ENCODE measurements at places on chromosomes 12 and 14.

DNA sequence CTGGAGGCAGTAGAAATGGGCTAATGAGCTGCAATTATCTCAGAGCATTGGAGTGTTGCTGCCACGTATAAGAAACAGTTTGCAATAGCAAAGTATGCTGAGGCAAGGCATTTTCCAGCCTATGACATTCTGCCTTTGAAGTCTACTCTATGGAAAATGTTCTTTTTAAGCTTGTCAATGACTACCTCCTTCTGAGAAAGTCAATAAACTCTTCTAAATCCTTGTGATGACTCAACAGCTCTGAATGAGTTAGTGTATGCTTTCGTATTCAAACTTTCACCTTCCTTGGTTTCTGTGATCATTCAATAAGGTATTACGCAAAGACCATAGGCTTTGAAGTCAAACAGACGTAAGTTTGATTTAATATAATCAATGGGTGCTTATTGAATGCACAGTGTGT is 111.2 kb downstream of the CAPZA3 start:
- DNase-seq, result peak; percentile 41

DNA sequence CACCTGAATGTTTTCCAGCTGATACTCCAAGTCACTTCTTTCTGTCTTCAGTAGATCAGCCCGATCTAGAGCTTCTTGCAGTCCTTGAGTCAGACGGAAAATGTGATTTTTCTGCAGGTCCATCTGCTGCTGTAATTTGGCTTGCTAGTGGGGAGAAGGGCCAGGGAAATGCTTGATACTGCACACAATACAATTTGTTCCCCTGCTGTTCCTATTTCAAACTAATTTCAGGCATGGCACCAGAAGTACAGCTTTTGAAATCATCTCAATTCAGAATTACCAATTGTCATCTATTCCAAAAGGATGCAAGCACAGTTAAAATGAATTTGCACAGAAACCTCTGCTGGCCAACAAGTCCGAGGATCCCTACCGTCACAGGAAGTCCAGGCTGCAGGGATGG is 53.4 kb downstream of the PRKAB1 start:
- no peak for DNase-seq

- DNase-seq, result peak; percentile 53
Measured at GRCh38 chr12:116222358-116222757, 55.1 kb downstream of the MED13L start.

DNA sequence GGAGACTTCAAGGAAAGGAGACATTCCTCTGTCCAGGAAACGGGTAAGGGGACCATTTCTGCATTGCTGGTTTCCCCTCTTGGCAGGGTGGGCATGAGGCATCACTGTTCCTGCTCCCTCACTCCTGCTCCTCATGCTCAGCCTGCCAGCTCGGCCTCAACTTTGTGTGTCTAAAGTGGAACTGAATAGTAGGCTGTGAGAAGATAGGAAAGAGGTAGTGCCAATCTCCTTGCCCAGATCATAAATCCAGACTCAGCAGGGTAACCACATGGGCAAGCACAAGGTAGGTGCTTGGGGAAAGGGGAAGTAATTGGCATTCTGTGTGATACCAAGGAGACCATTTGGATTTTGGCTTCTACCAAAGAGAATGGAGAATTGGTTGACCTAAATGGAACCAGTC is 2.6 kb downstream of the LTB4R start:
- no peak for DNase-seq

GRCh38 chr14:84298663-84299195 is 1231.2 kb upstream of the FLRT2 start:
- no peak for DNase-seq

- DNase-seq, result no peak
Measured at GRCh38 chr14:51460011-51460410, 191.7 kb upstream of the FRMD6 start.

DNA sequence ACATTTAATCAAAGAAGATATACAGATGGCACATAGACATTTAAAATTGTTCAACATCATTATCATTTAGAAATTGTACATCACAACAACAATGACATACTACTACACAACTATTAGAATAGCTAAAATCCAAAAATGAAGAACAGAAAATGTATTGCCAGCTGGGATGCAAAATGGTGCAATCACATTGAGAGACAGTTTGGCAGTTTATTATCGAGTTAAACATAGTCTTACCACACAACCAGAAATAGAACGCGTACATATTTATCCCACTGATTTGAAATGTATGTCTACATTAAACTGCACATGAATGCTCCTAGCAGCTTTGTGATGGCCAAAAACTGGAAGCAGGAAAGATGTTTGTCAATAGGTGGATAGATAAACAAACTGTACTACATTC is 791.5 kb upstream of the MGAT4C start:
- DNase-seq, result no peak

DNA sequence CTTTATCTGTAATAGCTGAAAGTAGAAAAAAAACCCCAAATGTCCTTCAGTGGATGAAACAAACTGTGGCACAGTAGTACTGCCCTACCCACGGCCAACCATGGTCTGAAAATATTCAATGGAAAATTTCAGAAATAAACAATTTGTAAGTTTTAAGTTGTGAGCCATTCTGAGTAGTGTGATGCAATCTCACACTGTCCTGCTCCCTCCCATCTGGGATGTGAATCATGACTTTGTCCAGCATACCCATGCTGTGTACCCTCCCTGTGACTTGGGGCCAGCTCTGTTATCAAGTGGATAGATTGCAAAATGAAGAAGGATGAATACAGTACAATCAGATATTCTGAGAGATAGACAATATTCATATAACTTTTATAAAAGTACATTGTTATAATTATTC is 106.2 kb downstream of the SMOC1 start:
- peak; percentile 37 for DNase-seq

- no peak for DNase-seq
Measured at GRCh38 chr14:56731187-56731586, 79.1 kb downstream of the OTX2 start.

- peak; percentile 44 for DNase-seq
Measured at GRCh38 chr12:22262309-22262708, 72.2 kb downstream of the ST8SIA1 start.

- DNase-seq, result no peak
Measured at GRCh38 chr12:110766311-110767154, 23.8 kb upstream of the PPP1CC start.

- DNase-seq, result no peak
Measured at GRCh38 chr12:6507102-6507998, 13.4 kb downstream of the NCAPD2 start.

- peak; percentile 79 for DNase-seq
Measured at GRCh38 chr14:61466249-61466904, 145.0 kb downstream of the PRKCH start.

DNA sequence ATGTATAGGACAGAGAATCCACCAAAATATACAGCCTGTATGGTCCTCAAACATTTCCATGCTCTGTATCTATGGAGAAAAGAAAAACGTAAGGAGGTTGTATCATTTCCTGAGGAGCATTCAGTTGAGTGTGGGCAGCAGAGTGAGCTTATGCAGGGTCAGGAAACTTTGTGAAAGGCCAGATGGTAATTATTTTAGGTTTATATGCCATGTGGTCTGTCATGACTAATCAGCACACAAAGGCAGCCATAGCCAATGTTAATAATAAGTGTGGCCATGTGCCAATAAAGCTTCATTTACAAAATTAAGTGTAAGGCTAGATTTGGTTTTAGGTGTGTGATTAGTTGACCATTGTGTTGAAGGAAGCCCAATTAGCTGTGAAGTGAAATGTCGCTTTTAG is 33.2 kb upstream of the A2M start:
- no peak for DNase-seq

- DNase-seq, result no peak
Measured at GRCh38 chr14:54470701-54471100, 18.1 kb downstream of the GMFB start.

DNA sequence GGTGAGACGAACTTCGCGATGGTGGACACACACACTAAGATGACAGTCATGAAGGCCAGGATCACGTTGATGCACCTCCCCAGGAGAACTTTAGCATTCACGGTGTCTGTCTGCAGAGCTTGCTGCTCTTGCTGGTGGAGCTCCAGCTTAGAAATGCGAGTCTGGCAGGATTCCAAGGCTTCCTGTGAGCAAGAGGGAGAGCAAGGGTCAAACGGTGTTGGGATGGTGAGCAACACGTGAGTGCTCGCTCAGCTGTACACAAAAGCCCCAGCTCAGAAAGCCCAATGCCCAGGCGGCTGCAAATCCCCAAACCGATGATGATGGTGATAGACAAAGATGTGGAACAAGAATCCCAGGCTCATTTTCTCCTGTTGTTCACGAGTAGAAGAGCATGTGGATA is 78.8 kb downstream of the TMCC3 start:
- peak; percentile 93 for DNase-seq

- peak; percentile 93 for DNase-seq
Measured at GRCh38 chr14:68687746-68688145, 105.1 kb downstream of the ZFP36L1 start.

- DNase-seq, result peak; percentile 38
Measured at GRCh38 chr12:10363914-10364814, 25.7 kb downstream of the KLRK1 start.

DNA sequence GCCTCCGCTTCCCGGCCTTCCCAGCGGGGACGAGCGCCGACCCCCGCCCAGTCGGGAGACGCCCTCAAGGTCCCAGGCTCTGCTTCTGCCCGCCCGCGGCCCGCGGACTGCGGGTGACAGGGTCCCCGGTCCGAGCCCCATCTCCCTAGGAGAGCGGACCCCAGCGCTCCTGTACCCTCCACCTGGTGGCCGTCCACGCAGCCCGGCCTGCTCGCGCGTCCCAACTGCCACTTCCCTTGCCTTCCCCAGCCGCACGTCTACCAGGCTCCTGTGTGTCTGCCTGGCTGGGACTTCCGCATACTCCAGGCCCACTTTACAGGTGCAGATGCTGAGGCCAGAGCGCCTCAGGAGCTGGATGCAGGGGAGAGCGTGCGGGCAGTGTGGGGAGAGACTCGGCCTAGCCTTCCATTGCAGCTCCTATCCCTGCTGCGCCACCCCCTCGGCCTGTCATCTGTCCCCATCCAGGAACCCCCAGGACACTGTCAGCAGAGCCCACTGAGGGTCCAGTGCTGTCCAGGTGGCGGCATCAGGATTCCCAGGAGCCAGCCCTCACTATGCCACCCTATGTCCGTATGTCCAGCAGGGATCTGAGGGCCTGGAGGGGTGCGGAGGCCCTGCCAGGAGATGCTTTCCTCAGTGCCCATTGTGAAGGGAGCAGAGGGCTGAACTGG is 8.0 kb upstream of the ANKRD9 start:
- DNase-seq, result no peak

DNA sequence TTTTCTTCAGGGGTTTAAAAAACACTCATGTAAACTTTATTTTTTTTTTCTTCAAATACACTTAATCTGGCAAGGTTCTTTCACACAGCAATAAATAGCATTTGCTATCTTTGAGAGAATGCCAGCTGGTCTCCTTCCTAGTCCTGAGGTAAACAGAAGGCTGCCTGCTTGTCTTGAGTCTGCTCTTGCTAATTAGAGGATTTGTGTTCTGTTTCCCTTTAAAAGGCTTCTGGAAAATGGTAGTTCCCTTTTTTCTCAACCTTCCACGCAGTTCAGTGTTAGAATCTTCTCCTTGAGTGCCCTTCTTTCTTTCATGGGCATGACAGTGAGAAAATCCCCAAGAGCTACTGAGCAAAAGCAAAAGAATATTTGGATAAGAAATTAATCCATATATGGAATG is 92.3 kb upstream of the DCN start:
- no peak for DNase-seq

GRCh38 chr14:100147691-100148464 is 11.6 kb downstream of the DEGS2 start:
- DNase-seq, result no peak

- DNase-seq, result peak; percentile 46
Measured at GRCh38 chr14:25042362-25043299, 7.3 kb downstream of the STXBP6 start.

- no peak for DNase-seq
Measured at GRCh38 chr14:99221445-99221844, 50.6 kb downstream of the BCL11B start.

DNA sequence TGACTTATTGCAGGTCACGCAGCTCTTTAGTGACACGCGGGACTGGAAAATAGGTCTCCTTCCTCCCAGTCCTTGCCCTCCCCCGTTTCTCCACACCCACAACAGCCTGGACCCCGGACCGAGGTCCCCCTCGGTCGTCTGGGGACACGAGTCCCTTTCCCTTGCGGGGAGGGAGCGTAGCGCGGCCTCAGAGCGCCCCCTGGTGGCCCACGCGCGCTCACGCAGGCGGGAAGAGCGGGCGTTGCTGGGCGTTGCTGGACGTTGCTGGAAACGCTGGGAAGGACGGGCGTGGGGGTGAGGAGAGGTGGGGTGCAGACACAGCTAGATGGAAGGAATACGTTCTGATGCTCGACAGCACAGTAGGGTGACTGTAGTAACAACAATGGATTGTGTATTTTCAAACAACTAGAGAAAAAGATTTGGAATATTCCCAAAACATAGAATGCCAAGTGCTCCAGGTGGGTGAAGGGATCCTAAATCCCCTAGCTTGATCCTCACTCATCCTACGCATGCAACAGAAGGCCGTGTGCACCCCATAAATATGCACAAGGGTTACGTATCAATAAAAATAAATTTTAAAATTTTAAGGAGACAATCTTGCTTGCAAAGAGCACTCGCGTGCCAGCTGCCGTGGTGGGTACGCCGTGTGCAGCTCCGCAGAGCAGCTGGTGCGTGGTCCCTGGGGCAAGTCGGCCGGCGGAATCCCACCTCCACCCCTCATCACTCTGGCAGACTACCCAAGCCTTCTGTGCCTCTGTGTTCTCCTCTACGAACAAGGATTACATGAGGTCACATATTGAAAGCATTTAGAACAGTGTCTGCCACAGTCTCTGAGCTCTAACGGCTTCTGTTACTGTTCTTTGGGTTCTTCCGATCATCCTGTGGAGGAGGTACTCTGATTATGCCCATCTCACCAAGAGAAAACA is 87.4 kb downstream of the B4GALNT3 start:
- peak; percentile 57 for DNase-seq

- DNase-seq, result peak; percentile 56
Measured at GRCh38 chr14:87896393-87897380, 96.3 kb downstream of the GALC start.

DNA sequence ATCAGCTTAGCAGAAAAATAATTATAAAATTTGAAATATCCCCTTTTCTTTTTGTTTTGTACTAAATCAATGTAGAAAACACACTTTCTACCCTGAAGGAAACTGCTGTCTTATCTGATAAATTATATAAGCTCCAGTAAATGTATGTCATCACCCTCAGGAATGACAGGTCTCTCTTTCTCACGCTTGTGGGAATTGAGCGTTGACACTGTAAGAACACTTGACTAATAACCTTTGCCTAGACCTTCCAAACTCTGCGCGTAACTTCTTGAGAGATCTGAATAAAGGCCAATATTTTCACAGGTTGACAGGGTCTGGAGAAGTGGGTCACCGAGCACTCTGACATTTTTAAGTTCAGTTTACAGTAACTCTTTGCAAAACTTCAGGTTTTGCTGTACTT is 138.5 kb downstream of the BCAT1 start:
- DNase-seq, result no peak

GRCh38 chr12:39623919-39624318 is 4.3 kb upstream of the ABCD2 start:
- no peak for DNase-seq
